ENCODE measurements at places on chromosomes 16 and 17.

DNA sequence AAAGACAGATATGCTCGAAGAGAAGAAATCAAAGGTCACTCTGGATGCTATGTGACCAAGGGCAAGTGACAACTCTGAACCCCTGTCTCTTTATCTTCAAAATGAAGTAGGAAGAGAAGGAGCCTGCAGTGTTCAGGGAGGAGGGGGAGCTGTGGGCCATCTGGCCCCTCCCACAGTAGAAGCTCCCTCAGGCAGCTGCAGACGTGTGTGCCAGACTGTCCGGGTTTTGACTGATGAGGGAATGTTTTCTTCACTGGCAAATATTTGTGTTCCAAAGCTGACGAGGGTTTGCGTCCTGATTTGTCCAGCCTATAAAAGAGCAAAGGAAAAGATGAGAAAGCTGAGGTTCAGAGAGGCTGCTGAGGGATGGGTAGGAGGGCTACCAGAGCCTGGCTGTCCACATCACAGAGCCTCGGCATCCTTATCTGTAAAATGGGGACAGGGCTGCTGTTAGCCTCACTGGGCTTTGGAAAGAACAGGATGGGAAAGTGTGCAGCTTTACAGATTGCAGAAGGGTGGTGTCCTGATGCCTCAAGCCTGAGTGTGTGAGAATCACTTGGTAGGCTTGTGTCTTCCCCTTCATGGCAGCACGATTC is 1.8 kb upstream of the GINS2 start:
- DNase-seq: peak; percentile 40

- no peak for DNase-seq
Measured at GRCh38 chr16:52283018-52283417, 263.9 kb downstream of the TOX3 start.

GRCh38 chr17:49022391-49022941 is 25.3 kb downstream of the IGF2BP1 start:
- DNase-seq: no peak

DNA sequence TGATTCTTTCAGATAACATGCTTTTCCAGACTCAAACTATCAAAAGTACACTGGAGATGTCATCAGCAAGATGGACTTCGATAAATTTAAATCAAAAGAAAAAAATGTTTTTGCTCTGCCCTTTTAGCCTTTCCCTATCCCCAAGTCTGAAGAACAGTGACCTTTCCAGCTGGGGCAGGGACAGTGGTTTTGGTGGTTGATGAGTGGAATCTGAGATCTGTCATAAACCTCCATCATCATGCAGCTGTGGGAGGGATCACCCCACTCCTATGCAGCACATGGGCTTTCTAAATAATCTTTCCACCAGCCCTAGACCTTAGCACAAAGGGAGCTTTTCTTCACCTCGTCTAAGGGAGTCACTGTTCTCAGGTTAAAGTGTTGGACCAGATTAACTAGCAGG is 869.5 kb upstream of the SOX9 start:
- no peak for DNase-seq

- DNase-seq: no peak
Measured at GRCh38 chr16:57679767-57680482, 11.8 kb downstream of the ADGRG3 start.

- peak; percentile 13 for DNase-seq
Measured at GRCh38 chr17:32141258-32141657, 1.0 kb upstream of the RHOT1 start.

- no peak for DNase-seq
Measured at GRCh38 chr16:9929836-9930235, 252.4 kb downstream of the GRIN2A start.

GRCh38 chr16:28300327-28300726 is 8.0 kb downstream of the SBK1 start:
- DNase-seq: no peak

DNA sequence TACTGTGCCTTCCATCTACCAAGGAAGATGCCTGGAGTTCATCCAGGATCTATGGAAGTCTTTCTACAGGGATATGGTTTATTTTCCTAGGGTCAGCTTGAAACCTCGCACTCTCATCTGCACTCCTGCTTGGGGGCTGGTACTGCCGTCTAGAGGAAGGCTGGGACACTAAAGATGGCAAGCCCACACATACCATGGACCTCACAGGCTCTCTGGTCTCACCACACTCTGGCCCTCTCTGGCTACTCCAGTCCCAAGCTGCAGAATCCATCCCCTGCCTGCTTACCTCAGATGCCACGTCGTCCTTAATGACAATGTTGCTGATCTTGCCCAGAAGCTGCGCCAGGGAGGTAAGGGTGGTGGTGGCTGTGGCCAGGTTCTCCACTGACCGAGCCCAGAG is 2.1 kb upstream of the UNC119 start:
- DNase-seq: no peak

DNA sequence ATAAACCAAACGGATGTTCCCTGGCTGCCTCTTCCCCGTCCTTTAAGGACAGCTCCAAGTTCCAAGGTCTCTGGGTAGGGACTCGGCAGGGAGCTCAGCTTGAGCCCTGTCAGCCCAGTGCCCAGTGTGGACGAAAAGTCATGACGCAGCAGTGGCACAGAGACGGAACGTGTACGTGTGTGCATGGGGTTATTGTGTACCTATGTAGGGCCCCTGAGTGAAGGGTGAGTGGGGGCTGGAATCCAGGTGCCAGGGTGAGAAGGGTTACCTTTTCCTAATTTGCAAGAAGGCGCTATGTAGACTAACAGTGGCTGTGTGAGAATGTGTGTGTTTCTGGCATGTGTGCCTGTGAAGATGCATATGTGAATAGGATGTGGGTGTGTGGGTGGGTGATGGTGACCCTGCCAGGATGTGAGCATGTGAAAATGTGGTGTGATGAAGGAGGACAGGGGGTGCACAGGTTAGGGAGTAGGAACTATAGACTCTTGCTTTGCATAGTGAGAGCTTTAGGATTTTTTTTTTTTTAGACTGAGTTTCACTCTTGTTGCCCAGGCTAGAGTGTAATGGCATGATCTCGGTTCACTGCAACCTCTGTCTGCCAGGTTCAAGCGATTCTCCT is 6.0 kb downstream of the SCN4A start:
- no peak for DNase-seq

DNA sequence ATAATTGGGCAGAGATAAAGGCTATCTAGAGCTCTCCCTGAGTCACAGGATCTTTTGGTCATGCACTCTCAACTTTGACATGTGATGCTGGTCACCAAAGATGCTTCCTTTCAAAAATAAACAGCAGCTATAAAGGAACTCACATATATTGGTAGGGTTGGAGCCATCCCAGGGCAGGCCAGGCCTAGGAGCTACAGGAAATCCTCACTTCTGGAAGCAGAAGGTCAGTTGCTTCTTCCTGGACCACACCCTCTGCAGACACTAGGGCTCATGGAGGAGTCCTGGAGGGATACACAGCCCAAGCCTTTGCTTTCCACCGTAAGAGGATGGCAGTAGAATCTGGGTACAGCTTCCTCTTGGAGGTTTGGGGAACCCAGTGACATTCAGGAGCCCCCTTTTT is 24.6 kb downstream of the SOST start:
- DNase-seq: no peak

DNA sequence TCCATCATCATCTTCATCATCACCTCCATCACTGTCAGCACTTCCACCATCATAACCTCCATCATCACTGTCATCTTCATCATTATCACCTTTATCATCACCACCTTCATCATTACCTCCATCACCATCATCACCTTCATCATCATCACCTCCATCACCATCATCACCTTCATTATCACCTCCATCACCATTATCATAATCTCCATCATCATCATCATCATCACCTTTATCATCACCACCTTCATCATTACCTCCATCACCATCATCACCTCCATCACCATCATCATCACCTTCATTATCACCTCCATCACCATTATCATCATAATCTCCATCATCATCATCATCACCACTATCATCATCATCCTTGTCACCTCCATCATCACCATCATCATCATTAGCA is 309.7 kb downstream of the HAPSTR1 start:
- no peak for DNase-seq

- no peak for DNase-seq
Measured at GRCh38 chr16:84156342-84156784, 11.3 kb downstream of the DNAAF1 start.

DNA sequence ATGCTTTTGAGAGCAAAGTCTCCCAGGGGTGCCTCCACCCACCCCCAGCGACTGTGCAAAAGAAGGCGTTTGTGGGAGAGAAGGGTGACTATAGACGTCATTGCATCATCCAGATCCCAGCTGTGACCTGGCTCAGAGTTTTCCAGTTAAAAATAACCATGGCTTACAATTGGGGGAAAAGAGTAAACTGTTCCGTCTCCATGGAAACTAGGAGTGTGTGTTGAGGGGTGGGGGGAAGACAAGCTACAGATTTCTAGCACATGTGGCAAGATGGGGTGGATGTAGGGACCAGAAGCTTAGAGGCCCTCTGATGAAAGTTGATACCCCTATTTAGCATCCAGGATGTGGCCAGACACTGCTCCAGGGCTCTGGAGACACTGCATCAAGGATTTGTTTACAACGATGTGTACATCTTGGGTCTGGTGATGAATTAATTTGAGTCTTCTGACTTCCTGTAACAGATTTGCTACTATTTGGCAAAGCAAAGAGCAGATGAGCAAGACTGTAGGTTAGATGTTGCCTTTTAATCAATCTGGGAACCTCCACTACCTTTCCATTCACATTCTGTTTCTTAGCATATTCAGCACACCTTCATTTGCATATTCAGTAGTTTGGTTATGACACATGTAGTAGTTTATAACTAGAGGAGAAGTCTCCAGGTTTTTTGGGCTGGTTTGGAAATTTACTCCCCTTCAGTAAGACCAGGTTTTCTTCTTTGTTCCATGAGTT is 6.2 kb upstream of the DUSP14 start:
- DNase-seq: no peak

DNA sequence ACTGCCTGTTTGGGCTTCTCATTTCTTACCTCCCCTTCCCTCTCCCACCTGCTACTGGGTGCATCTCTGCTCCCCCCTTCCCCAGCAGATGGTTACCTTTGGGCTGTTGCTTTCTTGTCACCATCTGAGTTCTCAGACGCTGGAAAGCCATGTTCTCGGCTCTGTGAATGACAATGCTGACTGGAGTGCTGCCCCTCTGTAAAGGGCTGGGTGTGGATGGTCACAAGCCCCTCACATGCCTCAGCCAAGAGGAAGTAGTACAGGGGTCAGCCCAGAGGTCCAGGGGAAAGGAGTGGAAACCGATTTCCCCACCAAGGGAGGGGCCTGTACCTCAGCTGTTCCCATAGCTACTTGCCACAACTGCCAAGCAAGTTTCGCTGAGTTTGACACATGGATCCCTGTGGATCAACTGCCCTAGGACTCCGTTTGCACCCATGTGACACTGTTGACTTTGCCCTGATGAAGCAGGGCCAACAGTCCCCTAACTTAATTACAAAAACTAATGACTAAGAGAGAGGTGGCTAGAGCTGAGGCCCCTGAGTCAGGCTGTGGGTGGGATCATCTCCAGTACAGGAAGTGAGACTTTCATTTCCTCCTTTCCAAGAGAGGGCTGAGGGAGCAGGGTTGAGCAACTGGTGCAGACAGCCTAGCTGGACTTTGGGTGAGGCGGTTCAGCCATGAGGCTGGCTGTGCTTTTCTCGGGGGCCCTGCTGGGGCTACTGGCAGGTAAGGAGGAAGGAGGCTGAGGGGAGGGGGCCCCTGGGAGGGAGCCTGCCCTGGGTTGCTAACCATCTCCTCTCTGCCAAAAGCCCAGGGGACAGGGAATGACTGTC is at the start of gene CD68:
TSS of gene CD68 (plus strand) at position 638 of the 833 bp plus-strand sequence. CDS start at position 678, 40 bp downstream.
- DNase-seq: no peak

DNA sequence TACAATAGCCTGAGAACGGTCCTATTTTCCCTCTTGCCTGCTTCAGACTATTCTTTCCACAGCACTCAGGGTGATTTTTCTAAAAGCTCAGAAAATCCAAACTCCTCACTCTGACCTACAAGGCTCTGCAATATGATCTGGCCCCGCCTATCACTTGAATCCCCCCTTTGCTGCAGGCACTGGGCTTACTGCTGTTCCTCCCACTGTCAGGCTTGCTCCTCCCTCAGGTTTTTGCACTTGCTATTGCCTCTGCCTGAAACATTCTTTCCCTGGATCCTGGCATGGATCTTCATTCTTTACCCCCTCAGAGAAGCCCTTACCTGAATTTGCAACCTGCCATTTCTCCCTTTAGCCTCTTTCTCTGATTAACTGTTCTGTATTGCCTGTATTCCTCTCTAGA is 52.3 kb downstream of the RPGRIP1L start:
- DNase-seq: no peak

DNA sequence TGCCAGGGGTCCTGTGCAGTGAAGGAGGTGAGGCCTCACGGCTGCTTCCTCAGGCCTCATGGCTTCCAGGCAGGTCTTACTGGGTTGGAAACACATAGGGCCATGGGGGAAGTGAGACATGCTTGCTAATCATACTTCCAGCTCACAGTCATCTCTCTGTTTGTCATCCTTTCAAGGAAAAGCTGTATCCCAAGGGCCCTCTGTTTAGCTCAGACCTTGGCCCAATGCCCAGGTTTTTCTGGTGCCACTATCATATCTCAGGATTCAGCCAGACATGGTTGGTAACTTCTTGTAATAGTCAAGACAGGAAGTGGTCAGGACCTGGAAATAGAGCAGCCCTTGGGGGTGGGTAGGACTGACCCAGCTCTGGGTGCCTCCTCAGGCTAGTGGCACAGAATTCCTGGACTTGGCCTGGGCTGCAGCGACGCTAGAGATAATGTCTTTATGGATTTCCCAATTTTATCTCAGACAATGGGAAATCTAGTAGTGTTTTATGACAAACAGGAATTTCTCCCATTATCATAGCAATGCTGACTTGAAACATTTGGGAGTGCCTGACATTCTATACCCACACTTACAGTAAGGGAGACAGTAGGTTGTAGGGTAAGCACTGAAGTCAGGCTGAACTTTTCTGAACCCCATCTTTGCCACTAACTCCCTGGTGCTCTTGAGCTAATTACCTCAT is 13.5 kb upstream of the ITGB3 start:
- DNase-seq: no peak

DNA sequence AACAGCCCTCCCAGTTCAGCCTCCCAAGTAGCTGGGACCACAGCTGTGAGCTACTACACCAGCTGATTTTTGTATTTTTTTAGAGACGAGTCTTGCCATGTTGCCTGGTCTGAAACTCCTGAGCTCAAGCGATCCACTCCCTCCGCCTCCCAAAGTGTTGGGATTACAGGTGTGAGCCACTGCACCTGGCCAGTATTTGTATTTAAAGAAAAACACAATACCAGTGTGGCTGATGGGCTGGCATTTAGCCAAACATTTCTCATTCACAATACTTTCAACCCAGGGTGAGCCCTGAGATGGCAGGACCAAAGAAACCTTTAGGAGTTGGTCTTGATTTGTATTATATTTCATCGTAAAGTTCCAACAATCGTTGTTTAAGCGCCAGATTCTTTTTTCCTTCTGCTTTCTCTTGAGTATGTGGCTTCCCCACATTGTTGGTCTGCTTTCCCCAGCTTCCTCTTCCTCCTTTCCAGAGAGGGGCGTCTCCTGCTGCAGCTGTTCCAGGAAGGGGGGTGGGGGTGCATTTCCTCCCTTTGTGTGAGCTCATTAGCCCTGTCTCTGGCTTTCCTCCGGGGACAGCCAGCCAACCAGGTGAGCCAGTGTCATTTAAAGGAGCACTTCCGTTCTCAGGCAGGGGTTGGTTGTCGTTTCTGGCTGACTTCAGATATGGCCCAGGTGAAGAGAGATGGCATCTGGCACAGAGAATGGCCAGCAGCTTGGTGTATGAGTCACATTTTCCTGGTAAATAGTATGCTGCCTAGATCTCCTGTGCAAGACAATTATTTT is 79.9 kb downstream of the GPRC5B start:
- DNase-seq: peak; percentile 94

Measured in NCI-H1417 (cell line).